ENCODE measurements at places on chromosomes 12 and 14.
A peak's percentile ranks its signal among the peaks of the same experiment; 100 is the strongest.

DNA sequence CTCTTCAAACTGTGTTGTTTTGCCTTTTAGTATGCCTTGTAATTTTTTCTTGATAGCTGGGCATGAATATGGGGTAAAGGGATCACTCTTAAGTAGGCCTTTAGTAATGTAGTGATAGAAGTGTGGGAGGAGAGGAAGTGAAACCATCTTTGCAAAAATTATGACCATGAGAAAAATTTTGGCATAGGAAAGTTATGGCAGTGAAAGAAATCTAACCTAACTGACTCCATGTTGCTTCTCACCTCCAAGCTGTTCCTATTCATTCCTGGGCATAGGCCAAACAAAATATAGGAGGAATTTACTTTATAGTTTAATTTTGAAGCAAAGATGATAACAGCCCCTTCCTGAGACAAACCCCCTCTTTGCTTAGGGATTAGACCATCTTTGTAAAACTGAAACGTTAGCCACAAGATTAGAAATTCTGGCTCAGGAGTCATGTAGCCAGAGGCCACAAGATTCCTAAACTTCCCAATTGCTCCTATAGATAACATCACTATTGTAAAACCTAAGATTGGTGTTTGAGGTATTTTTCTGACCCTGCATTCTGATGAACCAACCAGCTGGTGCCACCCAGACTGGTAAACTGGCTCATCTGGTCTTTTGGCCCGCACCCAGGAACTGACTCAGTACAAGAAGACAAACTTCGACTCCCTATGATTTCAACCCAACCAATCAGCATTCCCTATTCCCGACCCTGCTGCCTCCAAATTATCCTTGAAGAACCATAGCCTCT lies 45.8 kb downstream of the CRADD start:
- H3K4me1 ChIP-seq: peaks cover 10% of the 10 kb centered on the region
- no peaks in the 10 kb centered on the region for H3K27me3 ChIP-seq
- no peak for DNase-seq

- H3K4me3 ChIP-seq: no peak overlapping the region
- no peaks in the 10 kb centered on the region for H3K4me1 ChIP-seq
- peaks cover 4% of the 10 kb centered on the region for H3K27me3 ChIP-seq
- DNase-seq: no peak
- no peaks in the 10 kb centered on the region for H3K36me3 ChIP-seq
Measured at GRCh38 chr12:82625523-82625922, 61.2 kb upstream of the TMTC2 start.

DNA sequence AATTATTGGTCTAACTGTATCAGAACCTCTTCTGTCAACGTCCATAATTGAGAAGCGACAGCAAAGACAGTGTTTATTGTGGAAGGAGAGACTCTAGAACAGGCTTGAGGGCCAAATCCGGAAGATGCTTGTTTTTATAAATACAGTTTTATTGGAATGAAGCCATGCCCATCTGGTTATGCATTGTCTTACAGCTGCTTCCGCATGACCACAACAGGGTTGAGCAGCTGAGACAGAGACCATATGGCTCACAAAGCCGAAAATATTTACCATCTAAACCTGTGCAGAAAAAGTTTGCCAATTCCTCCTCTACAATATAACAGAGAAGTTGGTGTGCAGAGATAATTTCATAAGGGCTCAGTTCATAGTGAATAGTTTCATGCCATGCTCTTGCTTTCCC lies 24.5 kb downstream of the PRKAB1 start:
- no peak for DNase-seq
- no peak overlapping the region for H3K27ac ChIP-seq
- no peak overlapping the region for H3K4me3 ChIP-seq
- H3K4me1 ChIP-seq: no peaks in the 10 kb centered on the region
- H3K36me3 ChIP-seq: peaks cover 13% of the 10 kb centered on the region

DNA sequence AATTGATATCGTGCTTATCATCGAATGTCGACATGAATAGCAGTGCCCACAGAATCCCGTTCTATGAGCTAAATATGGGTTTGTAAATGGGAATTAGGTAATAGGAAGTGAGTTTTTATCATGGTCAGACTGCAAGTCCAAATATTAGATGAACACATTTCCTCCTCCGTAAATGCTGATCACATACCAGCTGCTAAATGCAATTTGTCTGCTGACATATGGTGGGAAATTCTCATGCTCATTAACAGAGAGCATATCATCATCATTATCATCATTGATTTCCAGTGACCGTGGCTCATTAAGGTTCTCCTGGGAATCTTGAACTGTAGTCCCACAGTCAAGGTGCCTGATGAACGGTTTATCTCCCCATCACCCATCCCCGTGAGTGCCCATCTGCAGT lies 998.8 kb upstream of the TMEM132C start:
- H3K27me3 ChIP-seq: peaks cover 8% of the 10 kb centered on the region
- no peaks in the 10 kb centered on the region for H3K4me1 ChIP-seq
- DNase-seq: no peak
- H3K36me3 ChIP-seq: no peaks in the 10 kb centered on the region
- H3K27ac ChIP-seq: no peak overlapping the region

DNA sequence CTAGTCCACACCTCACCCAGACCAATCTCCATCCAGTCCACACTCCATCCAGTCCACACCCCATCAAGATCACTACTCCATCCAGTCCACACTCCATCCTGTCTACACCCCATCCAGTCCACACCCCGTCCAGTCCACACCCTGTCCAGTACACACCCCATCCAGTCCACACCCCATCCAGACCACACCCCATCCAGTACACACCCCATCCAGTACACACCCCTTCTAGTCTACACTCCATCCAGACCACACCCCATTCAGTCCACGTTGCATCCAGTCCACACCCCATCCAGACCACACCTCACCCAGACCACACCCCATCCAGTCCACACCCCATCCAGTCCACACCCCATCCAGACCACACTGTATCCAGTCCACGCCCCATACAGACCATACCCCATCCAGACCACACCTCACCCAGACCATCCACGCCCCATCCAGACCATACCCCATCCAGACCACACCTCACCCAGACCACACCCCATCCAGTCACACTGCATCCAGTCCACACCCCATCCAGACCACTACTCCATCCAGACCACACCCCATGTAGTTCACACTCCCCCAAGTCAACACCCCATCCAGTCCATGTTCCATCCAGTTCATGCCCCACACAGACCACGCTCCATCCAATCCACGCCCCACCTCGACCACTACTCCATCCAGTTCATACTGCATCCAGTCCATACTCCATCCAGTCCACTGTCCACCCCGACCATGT lies 116.6 kb upstream of the RTL1 start:
- H3K36me3 ChIP-seq: no peaks in the 10 kb centered on the region
- no peak for DNase-seq
- H3K27ac ChIP-seq: no peak overlapping the region
- H3K4me1 ChIP-seq: no peaks in the 10 kb centered on the region

DNA sequence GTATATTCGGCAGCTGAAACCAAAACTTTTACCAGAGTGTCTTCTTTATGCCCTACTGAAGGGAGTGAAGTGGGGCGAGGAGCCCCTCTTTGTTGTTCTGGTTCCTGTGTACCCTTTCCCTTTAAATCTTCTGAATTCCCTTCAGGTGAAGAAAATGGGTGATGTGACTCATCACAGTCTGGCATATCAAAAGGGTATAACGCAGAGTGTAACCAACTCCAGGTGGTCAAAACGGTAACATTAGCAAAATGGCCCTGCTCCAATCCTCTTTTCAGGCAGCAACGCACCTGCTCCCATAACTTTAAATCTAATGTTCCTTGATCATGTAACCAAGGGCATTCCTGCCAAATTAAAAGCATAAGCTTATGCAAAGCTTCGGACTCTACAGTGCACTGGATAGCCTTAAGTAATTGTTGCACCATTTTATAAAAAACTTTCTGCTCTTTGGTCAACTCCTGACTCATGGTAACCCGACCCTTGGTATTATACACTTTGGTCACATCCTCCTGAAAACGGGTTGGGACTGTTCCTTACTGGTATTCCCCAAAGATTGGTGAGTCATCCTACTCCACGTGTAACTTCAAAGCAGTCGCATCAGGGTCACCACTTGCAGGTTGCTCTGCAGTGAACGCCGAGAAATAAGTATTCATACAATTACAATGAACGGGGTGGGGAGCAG lies 83.1 kb downstream of the KCNMB4 start:
- H3K27me3 ChIP-seq: no peaks in the 10 kb centered on the region
- H3K4me1 ChIP-seq: no peaks in the 10 kb centered on the region
- H3K4me3 ChIP-seq: no peak overlapping the region
- no peak for DNase-seq
- no peaks in the 10 kb centered on the region for H3K36me3 ChIP-seq
- H3K27ac ChIP-seq: no peak overlapping the region

- H3K36me3 ChIP-seq: no peaks in the 10 kb centered on the region
- H3K4me1 ChIP-seq: peaks cover 3% of the 10 kb centered on the region
- no peak overlapping the region for H3K4me3 ChIP-seq
- H3K27ac ChIP-seq: no peak overlapping the region
- H3K27me3 ChIP-seq: no peaks in the 10 kb centered on the region
Measured at GRCh38 chr12:121871467-121871866, 12.8 kb upstream of the HPD start.

DNA sequence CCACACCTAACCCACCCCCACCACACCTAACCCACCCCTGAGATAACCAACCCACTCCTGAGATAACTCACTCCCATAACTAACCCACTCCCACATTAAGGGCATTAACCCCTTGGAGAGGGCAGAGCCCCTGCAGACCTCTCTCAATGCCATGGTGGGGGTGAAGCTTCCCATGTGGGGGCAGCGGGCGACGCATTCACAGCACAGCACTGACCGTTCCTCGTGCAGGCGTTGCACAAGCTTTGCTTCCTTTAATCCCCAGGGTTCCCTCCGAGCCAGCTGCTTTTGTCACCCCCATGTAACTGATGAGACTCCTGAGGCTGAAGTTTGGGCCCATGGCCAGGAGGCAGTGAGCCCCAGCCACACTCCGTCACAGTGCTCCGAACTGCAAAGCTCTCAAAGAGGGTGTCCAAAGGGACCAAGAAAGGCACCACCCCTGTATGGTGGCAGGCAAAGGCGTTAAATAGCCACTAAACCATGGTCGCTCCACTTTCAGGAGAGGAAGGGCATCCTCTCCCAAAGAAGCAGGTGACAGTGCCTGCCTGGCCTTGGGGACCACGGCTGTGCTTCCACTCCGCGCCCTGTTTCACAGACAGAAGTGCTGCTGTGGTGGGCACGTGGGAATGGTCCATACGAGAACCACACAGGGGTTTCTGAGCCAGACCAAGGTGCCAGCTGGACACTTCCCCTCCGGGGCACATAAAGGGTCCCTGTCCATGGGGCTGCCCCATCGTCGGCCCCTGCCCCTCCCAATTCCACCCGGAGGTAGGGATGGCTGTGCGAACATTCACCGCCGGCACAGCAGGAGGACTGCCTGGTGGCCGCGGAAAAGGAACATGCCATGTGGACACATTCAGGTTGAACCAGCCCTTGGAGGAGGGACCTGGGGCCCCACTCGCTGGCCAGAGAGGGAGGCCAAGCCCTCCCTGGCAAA lies 28.3 kb downstream of the GALNT9 start:
- H3K27me3 ChIP-seq: peaks cover 5% of the 10 kb centered on the region
- H3K27ac ChIP-seq: no peak overlapping the region
- no peaks in the 10 kb centered on the region for H3K36me3 ChIP-seq
- no peak for DNase-seq

DNA sequence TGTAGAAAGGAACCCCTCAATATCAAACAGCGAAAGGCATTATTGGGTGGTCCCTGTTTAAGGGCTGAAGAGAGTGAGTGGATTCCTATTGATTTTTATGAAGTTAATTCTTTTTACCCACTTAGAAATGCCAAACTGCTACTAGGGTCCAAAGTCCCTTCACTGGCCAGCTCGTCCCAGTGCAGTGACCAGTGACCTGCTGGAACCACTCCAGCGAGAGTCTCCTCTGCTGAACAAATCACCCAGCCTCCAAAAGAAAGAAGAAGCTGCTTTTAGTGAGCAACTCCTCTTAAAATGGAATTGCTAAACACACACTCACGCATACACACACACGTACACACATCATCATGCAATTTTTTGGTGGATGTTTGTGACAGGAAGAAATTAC lies 198.2 kb upstream of the PLEKHG7 start:
- H3K4me3 ChIP-seq: no peak overlapping the region
- H3K4me1 ChIP-seq: peaks cover 56% of the 10 kb centered on the region
- no peaks in the 10 kb centered on the region for H3K27me3 ChIP-seq
- DNase-seq: no peak
- H3K36me3 ChIP-seq: no peaks in the 10 kb centered on the region

- no peak overlapping the region for H3K27ac ChIP-seq
- no peak overlapping the region for H3K4me3 ChIP-seq
- H3K4me1 ChIP-seq: no peaks in the 10 kb centered on the region
- H3K27me3 ChIP-seq: no peaks in the 10 kb centered on the region
Measured at GRCh38 chr12:20494851-20495250, 126.5 kb downstream of the PDE3A start.

- DNase-seq: no peak
- no peak overlapping the region for H3K4me3 ChIP-seq
- no peak overlapping the region for H3K27ac ChIP-seq
- peaks cover 68% of the 10 kb centered on the region for H3K36me3 ChIP-seq
- H3K4me1 ChIP-seq: peaks cover 18% of the 10 kb centered on the region
- H3K27me3 ChIP-seq: no peaks in the 10 kb centered on the region
Measured at GRCh38 chr12:11861155-11861863, 209.4 kb upstream of the BCL2L14 start.

- DNase-seq: no peak
- H3K4me3 ChIP-seq: no peak overlapping the region
- peaks cover 15% of the 10 kb centered on the region for H3K27me3 ChIP-seq
- H3K27ac ChIP-seq: no peak overlapping the region
Measured at GRCh38 chr14:104036212-104036611, 49.3 kb upstream of the ASPG start.

DNA sequence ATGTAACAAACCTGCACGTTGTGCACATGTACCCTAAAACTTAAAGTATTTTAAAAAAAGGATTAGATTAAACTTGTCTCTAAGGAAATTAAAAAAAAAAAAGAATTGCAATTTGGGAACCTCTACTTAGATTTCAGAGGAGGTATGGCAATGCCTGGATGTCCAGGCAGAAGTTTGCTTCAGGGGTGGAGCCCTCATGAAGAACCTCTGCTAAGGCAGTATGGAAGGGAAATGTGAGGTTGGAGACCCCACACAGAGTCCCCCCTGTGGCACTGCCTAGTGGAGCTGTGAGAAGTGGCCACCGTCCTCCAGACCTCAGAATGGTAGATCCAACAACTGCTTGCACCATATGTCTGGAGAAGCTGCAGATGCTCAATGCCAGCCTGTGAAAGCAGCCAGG lies 279.6 kb upstream of the CCDC196 start:
- no peaks in the 10 kb centered on the region for H3K4me1 ChIP-seq
- H3K27me3 ChIP-seq: peaks cover 4% of the 10 kb centered on the region
- DNase-seq: peak; percentile 10
- H3K4me3 ChIP-seq: no peak overlapping the region
- no peak overlapping the region for H3K27ac ChIP-seq

DNA sequence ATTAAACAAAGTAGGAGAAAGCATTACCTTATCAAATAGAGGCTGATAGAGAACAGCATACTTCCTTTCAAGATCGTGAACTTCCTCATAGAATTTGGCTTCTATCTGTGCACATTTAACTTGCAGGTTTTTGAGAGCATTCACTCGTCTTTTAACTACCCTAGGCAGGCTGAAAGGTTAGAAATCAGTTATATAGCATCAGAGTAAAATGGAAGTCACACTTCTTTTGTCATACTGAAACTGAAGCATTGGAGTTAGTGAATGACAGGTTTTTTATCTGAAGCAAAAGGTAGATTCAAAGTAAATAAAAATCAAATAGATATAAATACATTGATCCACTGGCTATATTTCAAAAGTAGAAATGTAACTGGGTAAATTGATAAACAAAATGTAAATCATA lies 24.4 kb downstream of the NAP1L1 start:
- no peak overlapping the region for H3K4me3 ChIP-seq
- DNase-seq: no peak
- no peak overlapping the region for H3K27ac ChIP-seq
- H3K27me3 ChIP-seq: no peaks in the 10 kb centered on the region
- peaks cover 66% of the 10 kb centered on the region for H3K36me3 ChIP-seq
